Hematopoietic multipotent progenitor cell treated with erythropoietin and hydrocortisone succinate and interleukin-3 and kit ligand, for 6 days (in vitro differentiated cells): ENCODE measurements at places on chromosomes 2 and 18.

- DNase-seq: peak; percentile 27
Observed at GRCh38 chr18:10400534-10401307, 53.7 kb upstream of the APCDD1 start.

DNA sequence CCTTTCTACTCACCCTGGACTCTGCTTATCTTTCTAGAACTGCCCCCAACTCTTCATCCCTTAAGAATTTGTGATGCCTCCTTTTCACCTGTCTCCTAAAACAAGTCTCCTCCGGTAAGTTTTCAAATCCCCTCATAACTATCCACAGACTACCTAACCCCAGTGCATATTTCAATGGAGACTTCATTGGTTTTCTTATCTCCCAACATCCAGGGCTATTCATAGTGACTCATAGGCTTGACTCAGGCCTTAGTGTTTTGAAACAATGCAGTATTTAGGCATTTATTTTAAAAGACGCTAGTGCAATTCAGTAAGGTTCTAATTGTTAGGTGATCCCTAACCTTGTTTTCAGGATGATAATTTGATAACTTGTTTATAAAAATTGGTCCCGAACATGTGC, 399.2 kb downstream of the CPS1 start:
- DNase-seq: no peak

GRCh38 chr18:76209597-76209996, 285.4 kb downstream of the ZNF516 start:
- no peak for DNase-seq

GRCh38 chr2:105237045-105237765, 4.3 kb upstream of the GPR45 start:
- no peak for DNase-seq
